ENCODE measurements at places on chromosomes 11 and 22.

- no peak for DNase-seq
Measured at GRCh38 chr11:120121914-120122473, 15.9 kb downstream of the TRIM29 start.

GRCh38 chr11:6746086-6746618, 25.6 kb downstream of the OR2AG2 start:
- no peak for DNase-seq

GRCh38 chr22:50010676-50011446, 1.7 kb downstream of the IL17REL start:
- no peak for DNase-seq

GRCh38 chr11:61091373-61092279, 10.7 kb upstream of the CD5 start:
- DNase-seq = no peak

DNA sequence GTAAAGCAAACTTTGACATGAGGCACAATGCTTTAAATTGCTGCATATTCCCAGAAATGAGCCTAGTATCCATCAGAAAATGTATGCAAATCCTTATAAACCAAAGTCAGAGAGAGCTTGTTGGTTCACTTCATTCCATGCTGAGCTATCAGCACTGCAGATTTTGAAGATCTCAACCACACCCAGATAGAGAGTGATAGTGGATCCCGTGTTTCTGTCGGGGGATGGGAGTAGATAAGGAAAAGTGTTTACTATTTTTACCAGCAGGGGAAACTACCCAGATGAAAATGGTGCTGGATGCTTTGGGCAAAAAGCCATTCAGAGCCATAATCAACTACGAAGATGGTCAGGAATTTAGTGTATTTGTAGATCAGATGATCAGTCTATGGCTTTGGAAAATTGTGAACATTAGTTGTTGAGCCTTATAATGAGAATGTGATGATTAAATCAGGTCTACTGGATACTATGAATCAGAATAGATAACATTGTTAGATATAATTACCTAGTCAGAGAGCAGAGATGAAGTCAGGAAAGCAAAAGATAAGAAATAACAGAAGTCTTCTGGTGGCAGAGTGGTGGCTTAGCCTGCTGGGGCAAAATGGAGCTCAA, 10.8 kb downstream of the OR51B6 start:
- no peak for DNase-seq

- no peak for DNase-seq
Measured at GRCh38 chr11:119332111-119332765, 2.1 kb upstream of the RNF26 start.

DNA sequence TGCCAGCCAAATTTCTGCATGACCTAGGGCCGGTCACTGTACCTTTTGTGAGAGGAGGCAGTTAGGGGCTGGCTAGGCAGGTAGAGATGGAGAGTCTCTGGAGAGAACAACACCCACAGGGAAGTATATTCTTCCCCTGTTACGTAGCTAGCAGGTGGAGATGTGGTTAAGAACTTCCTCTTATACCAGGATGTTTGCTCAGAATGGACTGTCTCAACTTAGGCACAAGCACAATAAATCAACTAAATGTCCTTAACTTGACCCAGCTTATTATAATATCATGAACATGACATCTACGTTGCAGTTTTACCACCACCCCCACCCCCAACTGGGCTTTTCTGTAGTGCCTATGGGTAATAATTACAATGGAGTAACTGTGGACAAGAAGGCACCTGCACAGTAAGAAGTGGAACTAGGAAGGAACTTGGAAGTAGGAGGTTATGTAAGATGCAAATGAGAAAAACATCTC, 60.7 kb upstream of the MPEG1 start:
- DNase-seq = no peak

DNA sequence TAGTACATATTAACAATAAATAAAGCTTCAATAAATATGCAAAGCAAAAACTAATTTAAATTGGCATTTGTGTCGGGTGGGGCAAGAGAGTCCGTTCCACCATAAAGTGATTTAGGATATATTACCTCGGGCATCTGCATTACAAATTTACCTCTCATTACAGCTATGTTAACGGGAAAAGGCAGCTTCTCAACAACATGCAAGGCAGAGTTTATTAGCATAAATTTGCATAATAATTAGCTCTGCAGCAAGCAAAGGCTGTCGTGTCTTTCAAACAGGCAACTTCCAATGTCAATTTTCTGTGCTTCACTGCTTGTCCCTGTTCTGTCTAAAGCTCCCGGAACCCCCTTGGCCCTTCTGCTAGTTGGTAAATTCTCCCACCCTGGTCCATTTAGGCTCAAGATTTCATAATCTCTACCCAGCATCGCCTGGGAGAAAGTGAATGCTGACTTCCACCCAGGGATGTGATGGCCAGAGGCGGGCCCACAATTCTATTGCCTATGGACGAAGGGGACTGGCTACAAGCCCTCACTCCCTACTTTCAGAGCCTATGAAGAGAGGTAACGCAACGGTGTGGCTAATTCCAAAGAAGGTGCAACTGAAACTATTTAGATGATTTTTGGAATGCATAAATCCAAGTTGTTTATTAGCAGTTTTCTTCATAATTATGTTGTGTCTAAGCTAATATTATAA, 462.1 kb downstream of the OPCML start:
- no peak for DNase-seq

DNA sequence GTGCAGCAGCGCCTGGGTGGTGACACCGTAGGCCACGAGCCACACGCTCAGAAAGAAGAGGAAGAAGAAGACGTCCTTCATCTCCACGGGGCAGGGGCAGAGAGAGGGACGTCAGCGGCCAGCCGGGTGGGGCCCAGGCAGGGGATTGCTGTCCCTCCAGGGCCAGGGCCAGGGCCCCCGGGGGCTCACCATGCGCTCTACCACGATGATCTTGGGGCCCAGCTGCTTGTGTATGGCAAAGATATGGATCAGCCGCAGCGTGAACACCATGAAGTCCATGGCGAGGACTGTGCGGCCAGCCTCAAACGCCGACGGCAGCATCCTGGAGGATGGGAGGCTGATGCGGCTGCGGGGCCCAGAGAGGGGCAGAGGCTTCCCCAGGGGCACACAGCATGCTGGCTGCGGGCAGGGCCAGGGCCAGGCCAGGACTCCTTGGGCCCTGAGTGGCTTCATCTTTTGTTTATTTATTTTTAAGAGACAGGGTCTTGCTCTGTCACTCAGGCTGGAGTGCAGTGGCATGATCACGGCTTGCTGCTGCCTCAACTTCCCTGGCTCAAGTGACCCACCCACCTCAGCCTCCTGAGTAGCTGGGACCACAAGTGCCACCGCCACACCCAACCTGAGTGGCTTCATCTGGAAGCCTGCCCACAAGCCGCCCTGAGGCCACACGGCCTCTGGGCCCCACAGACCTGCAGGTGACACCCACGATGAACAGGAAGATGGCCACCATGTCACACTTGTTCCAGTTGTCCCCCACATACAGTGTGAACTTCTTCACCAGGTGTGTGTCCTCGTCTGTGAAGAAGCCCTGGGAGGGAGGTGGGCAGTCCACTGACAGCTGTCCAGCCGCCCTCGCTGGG, 11.1 kb downstream of the TSSC4 start:
- DNase-seq = no peak

DNA sequence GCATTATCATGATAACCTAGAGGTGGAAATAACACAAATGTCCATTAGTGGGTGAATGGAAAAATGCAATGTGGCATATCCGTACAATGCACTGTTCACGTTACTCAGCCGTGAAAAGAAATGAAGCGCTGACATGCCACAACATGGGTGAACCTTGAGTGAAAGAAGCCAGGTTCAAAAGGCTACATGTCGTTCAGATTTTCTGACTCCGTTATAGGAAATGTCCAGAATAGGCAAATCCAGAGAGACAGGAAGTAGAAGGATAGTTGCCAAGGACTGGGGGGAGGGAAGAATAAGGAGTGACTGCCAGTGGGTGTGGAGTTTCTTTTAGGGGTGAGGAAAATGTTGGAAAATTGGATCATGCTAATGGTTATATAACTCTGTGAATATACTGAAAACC, 133.8 kb downstream of the ATXN10 start:
- DNase-seq = no peak

GRCh38 chr11:12897390-12897789, 111.7 kb upstream of the RASSF10 start:
- peak; percentile 31 for DNase-seq

DNA sequence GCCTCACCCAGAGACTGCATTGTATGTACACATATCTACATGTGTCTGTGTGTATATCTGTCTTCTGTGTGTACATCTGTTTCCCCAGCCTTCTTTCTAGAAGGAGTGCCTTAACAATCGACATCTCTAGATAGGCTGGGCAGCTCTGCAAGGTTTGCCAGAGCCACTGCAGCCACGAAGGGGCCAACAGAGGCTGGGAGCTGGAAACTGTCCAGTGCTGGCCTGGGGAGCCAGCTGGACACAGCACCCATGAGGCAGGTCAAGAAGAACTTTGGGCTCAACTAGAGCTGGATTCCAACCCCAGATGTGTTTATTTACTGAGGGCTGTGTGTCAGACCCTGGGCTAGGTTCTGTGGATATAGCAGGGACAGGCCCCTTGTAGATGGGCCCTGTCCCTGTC, 3.3 kb downstream of the SGSM1 start:
- DNase-seq = no peak

- no peak for DNase-seq
Measured at GRCh38 chr11:75816561-75817239, 1.7 kb downstream of the UVRAG start.

DNA sequence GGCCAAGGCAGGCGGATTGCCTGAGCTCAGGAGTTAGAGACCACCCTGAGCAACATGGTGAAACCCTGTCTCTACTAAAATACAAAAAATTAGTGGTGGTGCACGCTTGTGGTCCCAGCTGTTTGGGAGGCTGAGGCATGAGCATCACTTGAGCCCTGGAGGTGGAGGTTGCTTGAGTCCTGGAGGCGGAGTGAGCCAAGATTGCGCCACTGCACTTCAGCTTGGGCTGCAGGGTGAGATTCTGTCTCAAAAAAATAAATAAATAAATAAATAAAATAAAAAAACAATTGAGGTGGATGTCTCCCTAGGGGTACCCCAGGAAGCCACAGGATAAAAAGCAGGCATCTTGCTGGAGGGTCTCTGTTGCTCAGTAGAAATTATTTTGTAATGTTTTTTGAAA, 14.1 kb downstream of the PTPRJ start:
- DNase-seq = no peak

DNA sequence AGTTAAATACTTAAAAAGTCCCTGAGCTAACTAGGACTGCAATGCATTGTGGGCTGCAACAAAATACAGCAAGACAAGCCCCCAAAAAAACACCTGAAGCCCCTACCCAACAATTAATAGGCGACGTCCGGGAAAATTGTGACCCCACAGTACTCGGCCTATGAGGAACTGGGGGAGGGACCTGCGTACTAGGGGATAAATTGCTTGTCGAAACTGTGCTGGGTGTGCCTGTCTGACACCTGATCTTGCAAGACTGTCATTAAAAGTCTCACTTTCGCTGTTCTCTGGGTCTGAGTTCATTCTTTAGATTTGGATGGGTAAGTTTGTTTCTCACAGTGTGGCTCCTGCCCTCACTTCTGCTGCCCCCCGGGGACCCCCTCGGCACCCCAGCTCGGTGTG, 15.2 kb downstream of the TANGO2 start:
- DNase-seq = no peak

DNA sequence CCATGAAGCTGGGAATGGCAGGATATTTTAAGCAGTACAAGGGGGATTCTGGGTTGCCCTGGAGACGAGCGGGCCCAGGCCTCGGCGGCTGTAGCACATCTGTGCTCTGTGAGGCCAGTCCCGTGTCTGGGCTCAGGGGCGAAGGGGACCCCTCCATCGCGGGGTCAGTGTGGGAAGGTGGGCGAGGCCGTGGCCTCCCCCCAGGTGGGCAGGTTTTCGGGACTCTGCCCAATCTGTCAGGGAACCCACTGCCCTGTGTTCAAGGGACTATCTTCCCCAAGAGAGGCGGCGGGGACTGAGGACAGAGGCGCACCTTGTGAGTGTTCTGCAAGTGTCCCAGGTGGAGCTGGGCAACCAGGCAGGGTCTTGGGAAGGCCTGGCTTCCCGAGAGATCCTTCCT, 336.6 kb downstream of the CTTN start:
- DNase-seq = no peak

- DNase-seq = no peak
Measured at GRCh38 chr22:39806109-39806508, 87.5 kb downstream of the ENTHD1 start.

GRCh38 chr22:22565981-22566380, 6.9 kb upstream of the PRAME start:
- DNase-seq = no peak

- DNase-seq = no peak
Measured at GRCh38 chr11:114801773-114802172, 123.4 kb downstream of the NXPE2 start.

DNA sequence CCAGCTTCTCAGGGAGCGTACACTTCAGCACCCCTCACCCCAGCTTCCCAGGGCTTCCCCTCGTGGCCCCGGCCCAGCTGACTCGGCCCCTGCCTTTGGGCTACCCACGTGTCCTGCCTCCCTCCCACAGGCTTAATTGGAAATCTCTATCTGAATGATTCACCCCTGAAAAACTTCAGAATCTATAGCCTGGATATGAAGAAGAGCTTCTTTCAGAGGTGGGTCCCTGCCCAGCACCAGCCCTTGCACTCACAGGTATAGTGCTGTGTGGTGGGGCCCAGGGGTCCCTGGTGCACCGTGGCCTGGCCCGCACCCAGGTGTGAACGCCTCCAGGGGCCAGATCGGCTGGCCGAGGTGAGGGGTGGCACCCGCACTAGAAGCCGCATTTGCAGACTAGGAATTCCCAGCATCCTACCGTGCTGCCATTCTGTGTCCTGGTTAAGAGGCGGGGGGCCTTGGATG, 38.4 kb downstream of the B3GAT1 start:
- DNase-seq = no peak

- no peak for DNase-seq
Measured at GRCh38 chr11:95912902-95913560, 10.9 kb downstream of the MTMR2 start.

GRCh38 chr22:20584872-20585638, 77.6 kb downstream of the MED15 start:
- peak; percentile 15 for DNase-seq

- DNase-seq = no peak
Measured at GRCh38 chr11:46216019-46216764, 61.3 kb upstream of the CREB3L1 start.

DNA sequence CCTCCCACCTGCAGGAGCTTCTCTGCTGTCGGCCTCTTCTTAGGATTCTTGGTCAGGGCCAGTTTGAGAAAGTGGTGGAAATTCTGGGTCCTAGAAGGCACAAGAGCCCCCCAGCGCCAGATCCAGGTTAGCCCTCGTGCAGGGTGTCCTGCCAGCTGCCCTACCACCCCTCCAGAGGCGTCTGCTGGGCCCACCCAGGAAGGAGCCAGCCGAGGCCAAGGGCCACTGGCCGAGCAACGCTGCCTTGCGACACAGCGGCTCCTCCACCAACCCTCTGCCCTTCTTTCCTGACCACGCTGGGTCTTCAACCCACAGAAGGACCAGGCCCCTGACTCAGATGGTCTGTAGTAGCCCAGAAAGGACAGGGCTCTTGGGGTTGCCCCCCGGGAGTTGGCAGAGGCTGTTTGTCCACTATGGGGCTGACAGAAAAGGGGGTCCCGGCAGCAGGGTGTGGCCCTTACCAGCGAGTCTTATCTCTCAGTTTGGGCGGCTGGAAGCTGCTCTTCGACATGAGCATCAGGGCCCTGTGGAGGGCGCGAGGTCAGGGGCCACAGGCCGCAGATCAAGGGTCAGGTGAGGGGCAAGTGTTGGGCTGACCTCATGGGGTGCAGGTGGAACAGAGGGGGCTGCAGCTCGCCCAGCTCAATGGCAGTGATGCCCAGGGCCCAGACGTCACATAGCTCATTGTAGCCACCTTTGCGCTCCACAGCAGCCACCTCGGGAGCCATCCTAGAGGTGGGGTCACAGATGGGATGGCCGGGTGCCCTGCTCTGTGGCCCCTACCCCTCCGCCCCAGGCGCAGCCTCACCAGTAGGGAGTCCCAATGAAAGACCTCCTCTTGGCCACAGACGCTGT, 2.5 kb downstream of the MAP4K2 start:
- no peak for DNase-seq
